A172 (cell line): ENCODE measurements at places on chromosomes 5 and 9. TPM values are rescaled to one million over a fixed set of nuclear protein-coding genes. Genes with fewer than 3 reads are reported as not detected.
A peak's percentile ranks its signal among the peaks of the same experiment; 100 is the strongest.

GRCh38 chr5:34656700-34657273 lies 659 bp downstream of the RAI14 start:
- peak; percentile 25 for DNase-seq

DNA sequence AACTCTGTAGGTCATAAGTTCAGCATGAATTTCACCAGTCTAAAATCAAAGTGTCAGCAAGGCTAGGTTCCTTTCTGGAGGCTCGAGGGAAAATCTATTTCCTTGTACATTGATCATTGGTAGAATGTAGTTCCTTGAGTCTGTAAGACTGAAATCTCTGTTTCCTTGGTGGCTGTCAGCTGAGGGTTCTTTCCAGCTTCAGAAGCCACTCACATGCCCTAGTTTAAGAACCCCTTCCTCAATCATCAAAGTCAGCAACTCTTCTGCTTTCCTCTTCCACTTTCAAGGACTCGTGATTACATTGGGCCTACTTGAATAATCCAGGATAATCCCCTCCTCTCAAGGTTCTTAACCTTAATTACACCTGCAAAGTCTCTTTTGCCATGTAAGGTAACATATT lies 4.9 kb upstream of the SCAMP1 start:
- no peak for DNase-seq

BARHL1 gene
- not detected in 2 replicates for total RNA-seq

GRCh38 chr9:20426019-20426418 lies 196.3 kb downstream of the MLLT3 start:
- no peak for DNase-seq

- no peak for DNase-seq
Measured at GRCh38 chr5:51908215-51908614, 525.0 kb downstream of the ISL1 start.

PCDHA9 gene
- 0.07 TPM in 1 of 2 replicates, not detected in the other for total RNA-seq

THG1L gene
- total RNA-seq, result 13.2 and 14.8 TPM in 2 replicates

- DNase-seq, result no peak
Measured at GRCh38 chr5:93427316-93427715, 153.7 kb downstream of the NR2F1-AS1 start.

DNA sequence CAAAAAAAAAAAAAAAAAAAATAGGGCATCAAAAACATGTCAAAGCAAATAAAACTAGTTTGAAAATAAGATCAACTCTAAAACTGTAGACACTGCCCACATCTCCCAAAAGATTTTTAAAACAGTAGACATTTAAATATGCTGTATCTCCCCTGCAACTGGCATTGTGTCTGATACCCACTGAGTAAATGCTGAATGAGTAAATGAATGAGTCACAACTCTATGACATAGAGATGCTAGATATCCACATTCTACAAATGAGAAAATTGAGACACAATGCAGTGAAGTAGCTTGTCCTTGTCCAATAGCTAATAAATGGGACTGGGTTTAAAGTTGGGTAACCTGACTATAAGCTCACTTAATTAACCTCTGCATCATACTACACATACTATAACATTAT lies 14.1 kb upstream of the MAP1B start:
- peak; percentile 52 for DNase-seq

DNA sequence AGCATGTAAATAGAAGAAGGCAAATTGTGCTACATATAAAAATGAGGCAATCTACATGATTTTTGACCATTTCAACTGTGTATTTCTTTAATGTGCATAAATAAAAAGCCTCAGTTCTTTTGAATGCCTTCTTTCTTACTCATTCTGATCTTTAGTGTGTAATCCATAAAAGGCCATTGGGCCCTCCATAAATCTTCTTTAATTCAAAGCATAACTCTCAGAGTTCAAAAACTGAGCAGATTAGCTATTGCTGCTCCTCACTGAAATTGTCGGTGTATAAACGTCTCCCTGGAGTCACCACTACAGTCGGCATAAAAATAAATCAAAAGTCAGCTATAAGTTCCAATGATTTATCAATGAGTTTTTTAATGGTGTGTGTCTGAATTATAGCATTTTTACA lies 45.3 kb upstream of the ADAMTSL1 start:
- DNase-seq, result no peak

DNA sequence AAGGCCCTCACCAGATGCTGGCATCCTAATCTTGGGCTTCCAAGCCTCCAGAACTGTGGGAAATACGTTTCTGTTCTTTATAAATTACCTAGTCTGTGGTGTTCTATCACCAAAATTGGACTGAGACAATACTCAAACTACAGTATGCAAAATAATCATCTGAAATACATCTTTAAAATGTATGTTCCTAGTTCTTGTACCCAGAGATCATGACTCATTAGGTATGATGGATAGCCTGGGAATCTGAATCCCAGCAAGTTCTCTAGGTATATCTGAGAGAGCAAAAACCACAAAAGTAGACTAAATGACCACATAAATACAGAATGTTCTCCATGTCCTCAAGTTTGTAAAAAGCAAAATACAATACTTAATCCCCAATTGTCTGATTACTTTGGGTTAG lies 166.3 kb downstream of the YIPF5 start:
- DNase-seq, result peak; percentile 19

FOXI1 gene
- total RNA-seq, result 0.10 TPM in 1 of 2 replicates, not detected in the other

DNA sequence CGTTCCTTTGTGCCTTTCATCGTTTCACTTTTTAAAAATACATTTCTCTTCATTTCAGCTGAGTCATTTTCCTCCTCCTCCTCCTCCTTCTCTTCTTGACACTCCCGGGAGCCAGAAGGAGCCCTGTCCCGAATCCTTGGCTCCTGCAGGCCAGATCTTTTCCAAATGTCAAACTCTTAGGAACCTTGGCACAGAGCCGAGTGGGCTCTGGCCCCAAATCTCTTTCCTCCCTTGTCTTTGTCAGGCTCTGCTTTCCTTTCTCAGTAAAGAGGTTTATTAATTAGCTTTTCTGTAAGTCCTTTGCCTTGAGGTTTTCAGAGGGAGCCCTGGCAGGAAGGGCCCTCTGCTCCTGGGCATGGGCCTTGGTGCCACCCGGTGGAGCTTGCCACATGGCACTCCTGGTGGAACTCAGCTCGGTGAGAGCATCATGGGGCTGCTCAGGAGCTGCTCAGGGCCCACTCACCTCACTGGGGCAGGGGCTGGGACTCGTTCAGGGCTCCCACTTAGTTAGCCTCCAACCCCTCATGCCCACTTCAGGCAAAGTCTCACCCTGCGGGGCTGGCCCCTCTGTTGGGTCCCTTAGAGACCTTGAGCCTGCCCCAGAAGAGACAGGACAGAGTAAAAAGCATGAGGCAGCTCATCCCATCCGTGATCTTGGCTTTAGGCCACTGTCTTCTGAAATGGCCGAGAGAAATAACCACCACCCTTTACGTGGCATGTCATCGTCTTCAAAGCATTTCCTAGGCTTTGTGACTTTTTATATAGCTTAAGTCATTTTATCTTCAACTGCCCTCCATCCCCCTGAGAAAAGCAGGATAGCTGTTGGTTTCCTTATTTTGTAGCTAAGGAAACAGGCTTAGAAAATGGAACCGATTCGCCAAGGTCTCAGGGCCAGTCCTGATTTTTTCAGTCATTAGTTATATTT lies 17.1 kb downstream of the STC2 start:
- no peak for DNase-seq

GRCh38 chr5:89069591-89069990 lies 186.6 kb upstream of the MEF2C start:
- no peak for DNase-seq

SOX30 gene
- not detected in 2 replicates for total RNA-seq

TMEM232 gene
- 0.14 and 1.5 TPM in 2 replicates for total RNA-seq

- no peak for DNase-seq
Measured at GRCh38 chr5:161030229-161030628, 178.2 kb upstream of the ATP10B start.

LCN2 gene
- total RNA-seq, result 0.14 and 1.1 TPM in 2 replicates

DNA sequence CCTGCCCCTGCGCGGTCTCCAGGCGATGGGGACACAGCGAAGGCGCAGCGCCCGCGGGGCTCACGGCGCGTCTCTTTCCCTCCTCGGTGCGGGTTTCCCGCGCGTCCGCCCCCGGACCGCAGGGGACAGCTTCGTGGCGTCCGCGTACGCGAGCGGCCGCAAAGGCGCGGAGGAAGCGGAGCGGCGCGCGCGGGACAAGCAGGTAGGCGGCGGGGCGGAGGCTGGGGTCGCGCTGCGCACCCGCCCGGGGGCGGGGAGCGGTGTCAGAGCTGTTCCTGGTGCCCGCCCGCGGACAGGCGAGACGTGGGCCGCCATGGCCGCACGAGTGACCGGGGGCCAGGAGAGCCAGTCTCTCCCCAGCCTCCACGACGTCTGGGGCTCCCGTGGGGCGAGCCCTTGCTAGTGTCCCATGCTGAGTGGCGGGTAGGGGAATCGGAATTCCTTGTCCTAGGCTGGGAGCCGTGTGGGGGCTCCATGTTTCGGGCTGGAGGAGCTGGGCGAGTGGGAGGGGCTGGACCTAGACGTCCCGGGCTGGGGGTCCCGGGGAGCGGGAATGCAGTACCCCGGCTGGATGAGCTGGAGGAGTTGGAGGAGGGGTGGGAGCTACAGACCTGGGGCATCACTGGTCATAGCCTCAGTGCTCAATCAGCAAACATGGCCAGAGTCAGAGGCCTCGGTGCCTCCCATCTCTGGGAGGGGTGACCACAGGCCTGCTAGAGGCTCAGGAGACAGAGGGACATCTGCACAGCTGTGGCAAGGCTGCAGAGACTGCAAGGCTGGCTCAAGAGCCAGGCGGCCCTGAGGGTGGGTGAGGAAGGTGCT lies 968 bp downstream of the NKD2 start:
- DNase-seq, result no peak

- DNase-seq, result no peak
Measured at GRCh38 chr9:128244837-128245231, 31.0 kb downstream of the GOLGA2 start.

GRCh38 chr9:132994410-132995120 lies 16.1 kb downstream of the GFI1B start:
- no peak for DNase-seq

- DNase-seq, result no peak
Measured at GRCh38 chr5:72005671-72006070, 101.6 kb upstream of the MAP1B start.
